ENCODE measurements at places on chromosomes 16 and 17.

DNA sequence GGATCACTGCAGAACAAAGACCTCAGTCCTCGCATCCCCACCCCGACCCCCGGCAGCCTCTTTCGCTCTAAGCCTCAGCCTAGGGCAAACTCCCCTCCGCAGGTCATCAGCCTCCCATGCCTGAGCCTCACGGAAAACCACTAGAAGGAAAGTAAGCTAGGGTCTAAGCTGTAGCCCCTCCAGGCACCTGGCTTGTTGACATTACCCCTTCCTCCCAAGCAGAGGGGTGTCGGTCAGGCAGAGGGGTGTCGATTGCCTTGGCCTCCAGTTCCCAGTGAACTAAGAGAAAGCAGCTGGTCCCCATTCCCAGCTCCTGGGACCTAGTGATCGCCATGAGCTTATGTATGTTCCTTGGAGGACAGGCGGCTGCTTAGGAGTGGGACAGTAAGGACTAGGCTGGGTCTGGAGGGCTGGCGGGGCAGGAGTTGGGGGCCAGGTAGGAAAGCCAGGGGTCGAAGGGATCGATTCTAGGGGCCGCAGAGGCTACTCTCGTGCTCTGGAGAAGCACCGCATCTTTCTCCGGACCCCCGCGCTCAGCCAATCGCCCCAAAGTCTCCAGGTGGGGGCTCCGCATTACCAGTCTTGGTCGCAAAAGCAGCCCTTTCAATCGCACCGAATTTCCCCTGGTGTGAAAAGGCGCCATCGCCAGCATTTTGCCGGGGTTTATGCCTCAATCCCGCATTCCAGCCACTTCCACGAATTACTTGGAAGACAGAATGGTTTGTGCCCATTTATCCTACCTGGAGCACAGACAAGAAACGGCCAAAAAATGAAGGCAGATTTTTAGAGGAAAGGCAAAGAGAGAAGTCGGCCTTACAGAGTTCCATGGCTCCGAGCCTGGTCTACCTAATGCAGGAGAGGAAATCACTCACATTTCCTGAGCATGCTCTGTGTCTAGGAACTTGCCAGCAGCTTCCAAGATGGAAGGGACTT is 21.3 kb upstream of the HOXB13 start:
- H3K36me3 ChIP-seq = no peaks in the 10 kb centered on the region
- H3K27ac ChIP-seq = no peak overlapping the region
- no peak for DNase-seq

GRCh38 chr17:73436954-73437353 is 125.2 kb upstream of the CDC42EP4 start:
- no peaks in the 10 kb centered on the region for H3K4me1 ChIP-seq
- no peaks in the 10 kb centered on the region for H3K27me3 ChIP-seq
- H3K36me3 ChIP-seq = no peaks in the 10 kb centered on the region
- no peak overlapping the region for H3K4me3 ChIP-seq
- no peak overlapping the region for H3K27ac ChIP-seq

- no peaks in the 10 kb centered on the region for H3K27me3 ChIP-seq
- no peaks in the 10 kb centered on the region for H3K4me1 ChIP-seq
- no peak overlapping the region for H3K4me3 ChIP-seq
- no peak for DNase-seq
Observed at GRCh38 chr17:70288540-70289290, 119.4 kb downstream of the KCNJ2 start.

DNA sequence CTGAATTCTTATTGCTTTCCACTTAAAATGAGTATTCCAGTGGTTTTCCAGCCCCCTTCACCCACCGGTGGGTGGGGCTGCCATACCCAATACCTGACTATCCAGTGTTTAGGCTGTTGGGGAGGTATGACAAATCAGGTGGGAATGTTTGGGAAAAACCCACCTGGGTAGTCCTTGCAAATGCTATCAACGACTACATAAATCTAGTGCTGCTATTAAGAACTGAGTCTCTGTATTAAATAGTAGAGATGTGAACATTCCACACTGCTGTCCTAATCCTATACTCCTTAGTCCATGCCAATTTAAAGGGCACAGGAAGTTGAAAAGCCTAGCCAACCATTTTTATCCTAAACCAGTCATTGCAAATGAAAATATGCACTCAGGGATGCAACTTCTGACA is 126.6 kb downstream of the AXIN2 start:
- no peaks in the 10 kb centered on the region for H3K36me3 ChIP-seq
- no peaks in the 10 kb centered on the region for H3K4me1 ChIP-seq
- H3K27ac ChIP-seq = no peak overlapping the region
- peaks cover 41% of the 10 kb centered on the region for H3K27me3 ChIP-seq
- no peak overlapping the region for H3K4me3 ChIP-seq

DNA sequence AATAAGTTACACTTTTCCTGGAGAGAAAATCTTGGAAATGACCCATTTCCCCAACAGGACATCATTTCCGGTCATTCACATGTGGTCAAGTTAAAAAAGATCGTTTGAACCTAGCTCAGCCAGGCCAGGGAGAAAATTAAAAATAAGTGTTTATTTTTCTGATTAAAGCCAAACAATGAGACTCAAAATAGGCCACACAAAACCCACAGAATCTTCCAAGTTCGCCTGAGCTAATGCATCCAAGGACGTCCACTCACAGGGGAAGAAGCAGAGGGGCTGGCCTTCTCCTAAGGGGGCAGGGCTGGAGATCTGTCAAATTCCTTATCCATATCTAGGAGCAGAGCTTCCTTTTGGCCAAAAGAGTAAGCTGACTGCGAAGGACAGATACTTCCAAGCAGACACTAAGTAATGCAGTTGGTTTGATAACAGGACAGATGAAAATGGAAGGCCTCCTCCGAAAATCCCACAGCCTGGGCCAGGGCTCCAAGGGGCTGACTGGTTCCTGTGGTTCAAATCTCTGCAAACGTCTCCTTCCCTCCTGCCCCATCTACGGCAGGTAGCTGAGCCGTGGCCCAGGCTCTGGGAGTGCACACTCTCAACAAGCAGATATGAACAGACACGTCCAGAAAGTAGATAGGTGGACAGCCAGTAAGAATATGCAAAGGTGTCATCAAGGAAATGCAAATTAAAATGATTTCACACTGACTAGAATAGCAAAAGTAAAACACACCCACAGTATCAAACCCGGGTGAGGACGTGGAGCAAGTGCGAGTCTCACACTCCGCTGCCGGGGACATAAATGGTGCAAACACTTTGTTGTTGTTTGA is 98.5 kb downstream of the MRM3 start:
- H3K36me3 ChIP-seq = no peaks in the 10 kb centered on the region
- peaks cover 11% of the 10 kb centered on the region for H3K4me1 ChIP-seq
- DNase-seq = no peak
- H3K27me3 ChIP-seq = peaks cover 44% of the 10 kb centered on the region
